Fibroblast of lung (primary cell): ENCODE measurements at places on chromosomes 6 and 20.

DNA sequence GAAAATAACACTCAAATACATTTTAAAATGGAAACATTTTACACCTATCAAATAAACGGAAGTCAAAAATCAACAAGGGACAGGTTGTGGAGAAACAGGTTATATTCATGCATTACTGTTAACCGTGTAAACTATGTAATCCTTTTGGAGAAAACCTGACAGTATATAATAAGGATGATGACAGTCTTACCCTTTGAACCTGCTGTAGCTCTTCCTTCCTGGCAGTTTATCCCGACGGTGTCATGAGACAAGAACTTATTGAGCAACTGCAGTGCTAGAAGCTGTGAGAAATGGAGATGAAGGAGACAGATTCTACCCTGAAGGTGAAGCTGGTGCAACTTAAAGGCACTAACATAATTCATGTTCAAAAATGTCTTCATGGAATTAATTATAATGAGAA is 76.7 kb downstream of the PLEKHG1 start:
- DNase-seq = no peak

- peak; percentile 64 for DNase-seq
Observed at GRCh38 chr6:138647006-138647405, 126.6 kb upstream of the CCDC28A start.

DNA sequence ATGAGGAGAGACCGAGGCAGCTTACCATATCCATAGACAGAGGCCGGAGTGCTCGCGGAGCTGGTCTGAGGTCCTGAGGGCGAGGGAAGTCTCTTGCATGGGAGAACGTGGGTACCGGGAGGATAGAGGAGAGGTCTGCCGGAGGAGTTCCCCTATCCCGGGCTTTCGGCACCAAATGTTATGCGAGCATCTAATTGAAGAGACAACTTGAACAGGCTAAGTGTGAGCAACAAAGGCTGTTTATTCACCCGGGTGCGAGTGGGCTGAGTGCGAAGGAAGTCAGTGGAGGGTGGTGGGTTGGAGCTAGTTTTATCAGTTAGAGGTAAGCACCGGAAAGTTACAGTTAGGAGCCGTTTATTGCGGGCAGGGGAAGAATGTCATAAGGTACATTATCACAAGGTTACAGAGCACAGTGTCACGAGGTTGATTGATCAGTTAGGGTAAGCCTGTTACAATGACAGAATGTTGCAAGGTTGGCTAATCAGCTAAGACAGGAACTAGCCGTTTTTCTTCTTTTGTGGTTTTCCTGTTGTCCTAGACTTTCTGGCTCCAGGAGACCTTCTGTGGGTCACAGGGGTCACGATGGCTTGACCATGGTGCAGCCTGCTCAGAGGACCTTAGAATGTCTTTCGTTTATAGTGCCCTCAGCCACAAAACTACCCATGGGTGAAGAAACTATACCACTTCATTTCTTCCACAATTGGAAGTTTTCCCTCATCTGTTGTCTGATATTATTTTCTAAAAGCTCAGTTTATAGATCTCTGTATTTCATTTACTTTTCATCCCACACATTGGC is 746.0 kb upstream of the ADGRB3 start:
- DNase-seq = no peak

DNA sequence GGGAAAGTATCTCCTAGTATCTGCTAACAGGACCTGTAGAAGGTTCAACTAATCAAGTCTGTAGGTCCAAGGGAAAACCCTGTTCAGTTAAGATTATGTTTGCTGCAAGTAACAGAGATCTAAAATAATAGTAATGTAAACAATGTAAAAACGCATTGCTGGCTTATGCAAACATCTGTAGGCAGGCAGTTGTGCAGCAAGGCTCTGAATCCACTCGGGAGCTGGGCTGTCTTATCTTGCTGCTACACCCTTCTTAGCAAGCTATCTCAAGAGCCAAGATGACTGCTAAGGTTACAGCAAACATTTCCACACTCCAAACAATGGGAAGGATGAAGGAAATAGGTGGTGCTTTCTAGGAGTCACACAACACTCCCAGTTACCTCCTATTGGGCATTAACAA is 397.3 kb upstream of the NRSN1 start:
- DNase-seq = no peak

GRCh38 chr6:108102965-108103364 is 28.4 kb upstream of the OSTM1 start:
- no peak for DNase-seq

GRCh38 chr20:48912065-48912464 is 9.4 kb upstream of the ARFGEF2 start:
- DNase-seq = no peak

DNA sequence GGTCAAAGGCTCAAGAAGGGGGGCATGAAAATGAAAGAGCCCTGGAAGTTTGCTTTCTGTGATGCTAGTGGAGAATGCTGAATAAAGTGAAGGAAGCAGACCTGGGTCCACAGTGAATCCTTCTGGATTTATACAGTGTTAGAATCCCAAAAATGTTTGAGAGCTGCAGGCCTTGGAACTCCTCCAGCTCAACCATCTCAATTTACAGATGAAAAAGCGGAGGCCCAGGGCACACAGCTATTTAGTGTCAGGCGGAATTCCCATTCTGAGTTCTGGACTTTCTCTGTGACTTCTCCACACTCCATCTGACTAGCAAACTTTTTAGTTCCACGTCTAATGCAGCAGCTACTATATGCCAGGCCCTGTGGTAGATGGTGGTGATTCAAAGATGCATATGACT is 1.5 kb upstream of the PRSS35 start:
- no peak for DNase-seq

DNA sequence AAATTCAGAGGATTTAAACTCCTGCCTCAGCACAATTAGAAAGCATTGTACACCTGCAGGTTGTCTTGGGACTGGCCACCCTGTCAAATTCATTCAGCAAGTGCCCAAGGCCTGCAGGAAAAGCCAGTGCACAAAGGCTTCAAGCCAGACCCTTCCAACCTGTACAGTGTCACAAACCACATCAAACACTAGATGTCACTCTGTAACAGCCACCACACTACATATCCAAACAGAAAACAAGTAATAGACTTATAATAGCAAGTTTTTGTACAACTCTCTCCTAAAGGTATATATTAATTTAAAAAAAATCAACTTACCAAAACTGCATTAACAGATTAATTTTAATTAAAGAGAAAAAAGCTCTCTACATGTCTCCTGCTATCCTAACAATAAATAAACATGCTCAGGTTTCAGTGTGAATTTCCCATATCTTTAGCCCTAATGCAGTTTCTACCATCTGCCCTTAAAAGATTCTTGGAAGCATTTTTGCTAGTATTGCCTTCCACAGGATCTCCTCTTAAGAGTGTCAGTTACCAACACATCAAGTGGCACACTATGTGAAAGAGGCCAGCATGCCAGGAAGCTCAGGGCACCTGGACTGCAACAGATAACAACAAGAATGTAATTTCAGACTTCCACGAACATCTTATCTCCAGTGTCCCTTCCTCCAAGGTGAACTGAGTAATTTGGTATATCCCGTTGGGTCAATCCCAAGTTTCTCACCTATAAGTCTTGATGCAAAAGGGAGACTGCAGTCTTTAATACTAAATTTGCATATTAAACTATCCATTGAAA is 47.5 kb downstream of the RALGAPA2 start:
- DNase-seq = peak; percentile 8

GRCh38 chr6:168035661-168036545 is 38.4 kb downstream of the KIF25 start:
- DNase-seq = peak; percentile 40

- DNase-seq = peak; percentile 96
Observed at GRCh38 chr20:57212534-57213276, 53.7 kb downstream of the BMP7 start.

GRCh38 chr6:109379711-109380110 is 2.6 kb downstream of the CD164 start:
- peak; percentile 70 for DNase-seq

DNA sequence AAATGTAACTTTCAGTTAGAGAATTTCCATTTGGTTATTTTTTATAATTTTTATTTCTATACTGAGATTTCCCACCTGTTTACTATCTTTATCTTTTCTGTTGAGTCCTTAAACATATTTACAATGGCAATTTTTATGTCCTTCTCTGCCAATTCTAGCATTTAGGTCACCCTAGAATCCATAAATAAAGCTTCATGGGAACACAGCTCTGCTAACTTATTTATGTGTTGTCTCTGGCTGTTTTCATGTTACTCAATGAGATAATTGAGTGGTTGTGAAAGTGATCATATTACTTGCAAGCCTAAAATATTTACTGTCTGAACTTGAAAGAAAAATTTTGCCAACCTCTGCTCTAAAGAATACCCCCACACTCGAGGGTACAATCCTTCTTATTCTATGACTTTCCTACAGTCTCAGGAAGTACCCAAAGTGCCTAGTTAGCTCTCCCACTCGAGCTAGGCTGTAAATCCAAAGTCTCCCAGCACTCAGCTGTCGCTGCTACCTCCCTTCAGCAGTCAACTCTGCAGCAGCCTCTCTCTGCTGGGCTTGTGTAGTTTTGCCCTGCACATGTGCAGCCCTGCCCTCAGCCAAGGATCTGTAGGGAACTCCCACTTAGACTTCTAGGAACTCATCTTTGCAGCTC is 53.5 kb upstream of the GCLC start:
- DNase-seq = no peak

DNA sequence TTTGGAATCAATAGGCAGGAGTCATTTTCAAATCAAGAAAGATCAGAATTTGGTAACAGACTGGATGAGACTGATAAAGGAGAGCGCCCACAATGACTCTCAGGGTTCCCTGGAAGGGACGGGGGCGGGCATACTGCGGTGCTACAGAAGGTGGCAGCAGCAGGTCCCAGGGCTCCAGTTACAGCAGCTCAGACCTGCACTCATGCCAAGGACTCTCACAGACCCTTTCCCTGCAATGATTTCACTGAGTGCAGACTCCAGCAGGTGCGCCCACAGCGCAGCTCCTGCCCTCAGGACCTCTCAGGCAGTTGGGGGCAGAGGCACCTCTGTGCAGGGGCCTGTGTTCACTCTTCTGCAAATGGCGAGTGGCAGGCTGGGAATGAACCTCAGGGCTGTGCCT is 359.8 kb downstream of the ZFAND3 start:
- no peak for DNase-seq

DNA sequence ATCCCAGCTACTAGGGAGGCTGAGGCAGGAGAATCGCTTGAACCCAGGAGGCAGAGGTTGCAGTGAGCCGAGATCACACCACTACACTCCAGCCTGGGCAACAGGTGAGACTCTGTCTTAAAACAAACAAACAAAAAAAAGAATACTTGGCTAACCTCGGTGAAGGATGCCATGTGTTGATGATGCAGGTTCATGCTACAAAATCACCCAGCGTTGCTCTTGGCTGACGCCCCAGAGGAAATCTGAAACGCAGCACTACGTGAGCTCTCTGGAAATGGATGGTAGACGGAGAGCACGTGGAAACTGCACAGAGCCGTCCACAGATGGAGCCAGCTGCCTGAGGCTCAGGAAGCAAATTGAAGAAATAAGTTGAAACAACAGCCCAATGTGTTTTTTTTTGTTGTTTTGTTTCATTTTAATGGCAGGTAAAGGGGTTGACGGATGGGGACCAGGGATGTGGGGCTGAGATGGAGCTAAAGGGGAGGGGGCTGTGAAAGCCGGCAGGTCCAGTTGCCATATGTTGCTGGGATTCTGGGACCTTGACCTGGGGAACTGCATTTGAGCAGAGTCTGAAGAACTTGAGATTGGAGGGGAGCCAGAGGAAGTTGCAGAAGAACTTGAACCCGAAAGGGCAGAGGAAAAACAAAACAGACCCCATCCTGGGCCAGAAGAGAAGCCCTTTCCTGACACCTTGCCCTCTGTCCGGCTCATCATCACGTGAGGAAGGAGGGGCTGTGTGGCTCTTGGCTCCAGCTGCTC is 12.8 kb upstream of the MANBAL start:
- DNase-seq = peak; percentile 83

DNA sequence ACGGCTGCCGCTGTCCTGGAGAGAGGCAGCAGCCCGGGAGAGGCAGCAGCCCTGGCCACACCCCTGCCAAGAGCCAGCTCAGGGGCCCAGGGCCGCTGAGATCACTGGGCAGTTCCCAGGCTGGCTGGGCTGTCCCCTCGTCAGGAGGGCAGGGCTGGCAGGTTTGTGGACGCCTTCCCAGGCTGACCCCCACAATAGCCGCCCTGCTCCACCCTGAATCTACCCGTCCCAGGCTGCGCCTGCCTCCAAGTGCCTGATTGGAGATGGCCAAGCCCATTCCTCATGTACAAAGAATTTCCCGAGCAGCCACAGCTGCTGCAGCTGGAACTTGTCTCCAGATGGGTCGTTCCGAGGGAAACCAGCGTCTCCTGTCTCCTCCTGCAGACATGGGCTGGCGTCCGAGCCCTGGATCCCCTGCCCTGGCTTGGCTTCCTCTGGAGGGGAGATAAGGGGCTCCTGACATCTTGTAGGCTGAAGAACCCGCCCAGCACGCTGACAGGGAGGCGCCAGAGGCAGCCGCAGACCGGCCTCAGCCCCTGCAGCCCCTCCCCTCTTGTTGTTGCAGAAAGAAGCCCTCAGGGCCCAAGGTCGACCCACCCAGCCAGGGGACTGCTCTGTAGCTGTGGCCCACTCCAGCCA is 9.4 kb upstream of the GATA5 start:
- DNase-seq = peak; percentile 40

- DNase-seq = peak; percentile 33
Observed at GRCh38 chr20:10304471-10305046, 85.9 kb downstream of the SNAP25 start.

- no peak for DNase-seq
Observed at GRCh38 chr20:47969426-47969825, 184.1 kb upstream of the SULF2 start.

GRCh38 chr6:128252341-128253176 is 267.8 kb downstream of the PTPRK start:
- no peak for DNase-seq

DNA sequence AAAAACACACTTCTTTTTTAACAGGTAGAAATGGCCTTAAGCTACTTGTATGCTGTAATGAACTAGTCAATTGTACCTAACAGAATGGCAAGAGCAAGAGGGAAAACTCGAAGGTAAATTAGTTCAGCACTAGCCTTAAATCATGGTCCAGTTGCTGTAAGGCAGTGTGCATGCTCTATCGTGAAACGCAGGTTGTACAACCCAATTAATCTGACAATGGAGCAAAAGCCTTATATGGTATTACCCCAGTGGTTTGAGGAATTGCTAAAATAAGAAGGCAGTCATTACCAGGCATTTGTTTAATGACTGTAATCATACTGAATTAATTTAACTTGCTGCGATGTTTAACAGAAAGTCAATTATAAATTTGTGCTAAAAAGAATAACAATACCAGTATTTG is 69.3 kb upstream of the SOX4 start:
- DNase-seq = no peak

- peak; percentile 72 for DNase-seq
Observed at GRCh38 chr6:108541843-108542759, 18.6 kb upstream of the FOXO3 start.

GRCh38 chr20:43372051-43372450 is 85.6 kb upstream of the SRSF6 start:
- DNase-seq = no peak

GRCh38 chr6:44493132-44493531 is 105.6 kb downstream of the CDC5L start:
- no peak for DNase-seq

DNA sequence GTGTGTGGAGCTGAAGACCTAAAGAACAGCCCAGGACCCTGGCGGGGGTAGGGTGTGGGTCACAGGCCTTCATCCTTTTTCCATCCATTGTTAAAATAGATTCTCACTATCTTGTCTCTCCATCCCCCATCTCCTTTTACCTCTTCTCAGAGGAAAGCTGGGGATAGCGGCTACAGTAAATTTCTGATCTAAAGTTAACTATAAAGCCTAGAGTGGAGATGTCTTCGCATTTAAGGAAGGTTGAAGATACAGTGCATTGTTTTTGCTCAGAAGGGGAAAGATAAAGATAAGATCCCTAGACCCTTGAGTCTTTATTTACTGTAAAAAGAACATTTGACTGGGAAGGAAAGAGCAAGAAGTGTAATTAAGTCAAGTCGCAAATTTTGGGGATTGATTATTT is 8.6 kb downstream of the FOXA2 start:
- DNase-seq = no peak
